ENCODE measurements at places on chromosomes 7 and 10.
A peak's percentile ranks its signal among the peaks of the same experiment; 100 is the strongest.

- DNase-seq = no peak
Observed at GRCh38 chr7:77674878-77675277, 21.4 kb upstream of the RSBN1L start.

DNA sequence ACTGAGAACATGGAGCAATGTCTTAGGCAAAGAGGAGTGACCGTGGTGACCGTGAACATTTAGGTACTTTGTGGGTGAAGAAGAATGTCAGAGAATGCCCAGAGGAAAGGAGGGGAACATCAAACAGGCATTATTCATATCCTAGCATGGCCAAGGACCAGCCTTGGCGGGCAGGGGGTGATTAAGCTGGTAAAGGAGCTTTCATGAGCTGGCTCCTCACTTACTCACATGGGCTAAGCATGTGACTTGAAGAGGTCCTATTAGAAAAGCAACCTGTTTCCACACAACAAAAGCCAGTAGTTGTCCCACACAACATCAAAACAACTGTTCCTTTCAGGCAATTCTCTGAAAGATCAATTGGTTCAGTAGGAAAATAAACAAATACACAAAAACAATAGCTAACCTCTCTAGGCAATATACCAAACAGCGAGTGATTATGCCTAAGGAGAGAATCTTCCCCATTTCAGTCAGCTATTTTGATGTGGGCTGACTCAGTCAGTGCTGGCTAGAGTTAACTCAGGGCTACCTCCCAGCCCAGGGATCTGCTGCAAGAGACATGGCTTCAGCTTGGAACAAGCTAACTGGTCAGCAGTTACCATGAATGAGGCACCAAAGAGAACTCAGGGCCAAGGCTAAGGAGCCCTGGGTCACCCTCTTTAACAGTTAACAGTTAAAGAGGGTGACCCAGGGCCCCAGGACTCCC lies 283.5 kb downstream of the ARHGAP12 start:
- no peak for DNase-seq

DNA sequence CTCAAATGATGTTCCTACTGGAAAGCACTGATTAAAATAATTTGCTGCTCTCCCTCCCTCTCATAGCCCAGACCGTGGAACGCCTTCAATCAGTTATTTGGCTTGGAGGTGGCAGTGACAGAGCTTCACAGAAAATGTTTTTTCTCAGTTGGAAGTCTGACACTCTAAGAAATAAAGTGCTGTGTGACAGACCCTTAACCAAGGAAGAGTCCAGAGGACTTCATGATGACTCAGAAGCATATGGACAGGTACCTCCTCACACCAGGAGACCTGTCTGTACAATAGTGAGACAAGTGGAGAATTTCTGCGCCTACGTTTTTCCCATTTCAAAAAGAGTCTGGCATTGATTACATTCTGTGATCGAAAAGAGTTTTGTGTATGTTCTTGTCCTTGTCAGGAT lies 295.5 kb downstream of the DOCK4 start:
- no peak for DNase-seq

- DNase-seq = no peak
Observed at GRCh38 chr10:85643845-85644525, 722.6 kb downstream of the GRID1 start.

GRCh38 chr10:103676851-103677417 lies 178.4 kb downstream of the SH3PXD2A start:
- no peak for DNase-seq

DNA sequence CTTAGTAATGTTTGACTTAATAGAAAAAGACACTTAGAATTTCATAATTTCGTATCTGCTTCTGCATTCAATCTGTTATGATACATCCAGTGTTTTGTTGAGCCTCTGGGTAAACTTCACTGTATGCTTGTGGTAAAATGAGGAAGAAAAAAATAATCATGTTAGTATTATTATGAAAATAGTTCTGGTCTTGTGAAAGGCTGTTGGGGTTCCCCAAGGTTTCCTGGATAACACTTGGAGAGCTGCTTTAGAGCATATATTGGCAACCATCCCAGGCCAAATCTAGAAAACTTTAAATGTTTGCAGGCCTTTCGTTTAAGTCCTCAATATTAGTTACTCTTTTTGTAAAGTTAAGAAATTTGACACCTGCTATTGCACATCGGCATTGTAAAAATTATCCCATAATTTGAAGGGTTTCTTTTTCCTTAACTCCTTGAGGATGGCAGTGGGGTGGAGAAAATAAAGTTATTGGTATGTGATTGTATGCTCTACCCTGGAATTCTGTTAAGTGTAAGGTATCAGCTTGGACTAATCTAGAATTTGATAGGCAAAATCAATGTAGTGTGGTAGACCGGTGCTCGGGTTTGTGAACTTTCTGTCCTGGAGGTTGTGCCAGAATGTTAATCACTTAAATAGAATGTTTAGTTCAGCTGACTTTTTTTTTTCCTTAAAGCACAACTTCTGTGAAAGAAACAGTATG lies 54.5 kb downstream of the WAC start:
- DNase-seq = no peak

- DNase-seq = no peak
Observed at GRCh38 chr10:125039354-125039769, 97.4 kb downstream of the ZRANB1 start.

- DNase-seq = no peak
Observed at GRCh38 chr10:86758189-86759072, 2.0 kb downstream of the BMPR1A start.

DNA sequence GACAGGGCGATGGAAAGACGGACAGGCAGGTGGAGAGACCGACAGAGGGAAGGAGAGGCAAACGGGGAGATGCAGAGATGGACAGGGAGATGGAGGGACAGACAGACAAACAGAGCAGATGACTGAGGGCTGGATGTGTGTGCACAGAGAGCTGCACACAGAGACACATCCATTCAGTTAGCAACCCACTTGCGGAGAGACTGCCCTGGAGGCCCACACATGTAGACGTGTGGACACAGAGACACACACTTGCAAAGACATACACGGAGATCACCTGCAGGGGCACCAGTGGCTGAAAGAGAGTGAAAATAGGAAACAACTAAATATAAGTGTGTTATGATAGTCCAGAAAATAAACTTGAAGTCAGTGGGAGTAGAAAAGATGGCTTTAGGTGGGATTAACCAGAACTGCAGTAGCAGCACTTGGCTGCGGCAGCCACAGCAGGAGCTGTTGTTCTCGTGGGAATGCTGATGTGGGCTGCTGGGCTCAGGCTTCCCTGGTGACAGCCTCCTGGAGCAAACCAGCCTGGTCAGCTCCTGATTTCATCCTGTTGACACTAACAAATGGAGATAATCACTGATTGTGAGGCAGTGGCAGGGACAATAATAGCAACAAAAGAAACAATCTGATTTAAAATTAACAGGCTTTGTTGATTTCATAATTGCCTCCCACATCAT lies 134.1 kb downstream of the CCNY start:
- no peak for DNase-seq

DNA sequence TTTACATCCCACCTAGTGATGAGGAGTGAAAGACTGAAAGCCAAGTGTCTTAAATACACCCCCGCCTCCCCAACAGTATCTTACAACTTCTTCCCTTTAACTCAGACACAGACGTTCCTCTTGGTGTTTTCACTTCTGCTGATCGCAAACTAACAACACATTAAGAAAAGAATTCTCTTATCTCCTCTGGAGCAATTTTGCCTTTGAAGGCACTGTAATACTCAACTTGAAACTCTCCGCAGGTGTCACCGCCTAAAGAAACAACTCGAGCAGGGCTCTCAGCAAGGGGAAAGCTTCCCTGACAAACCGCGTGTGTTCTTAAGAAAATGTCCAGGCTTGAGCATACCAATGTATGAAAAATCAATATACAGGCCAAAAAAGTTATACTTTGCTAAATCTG lies 452 bp downstream of the SEMA3C start:
- DNase-seq = no peak

GRCh38 chr7:150481186-150481920 lies 30.9 kb downstream of the GIMAP8 start:
- DNase-seq = no peak

GRCh38 chr7:139883814-139884213 lies 54.8 kb downstream of the TBXAS1 start:
- DNase-seq = no peak

DNA sequence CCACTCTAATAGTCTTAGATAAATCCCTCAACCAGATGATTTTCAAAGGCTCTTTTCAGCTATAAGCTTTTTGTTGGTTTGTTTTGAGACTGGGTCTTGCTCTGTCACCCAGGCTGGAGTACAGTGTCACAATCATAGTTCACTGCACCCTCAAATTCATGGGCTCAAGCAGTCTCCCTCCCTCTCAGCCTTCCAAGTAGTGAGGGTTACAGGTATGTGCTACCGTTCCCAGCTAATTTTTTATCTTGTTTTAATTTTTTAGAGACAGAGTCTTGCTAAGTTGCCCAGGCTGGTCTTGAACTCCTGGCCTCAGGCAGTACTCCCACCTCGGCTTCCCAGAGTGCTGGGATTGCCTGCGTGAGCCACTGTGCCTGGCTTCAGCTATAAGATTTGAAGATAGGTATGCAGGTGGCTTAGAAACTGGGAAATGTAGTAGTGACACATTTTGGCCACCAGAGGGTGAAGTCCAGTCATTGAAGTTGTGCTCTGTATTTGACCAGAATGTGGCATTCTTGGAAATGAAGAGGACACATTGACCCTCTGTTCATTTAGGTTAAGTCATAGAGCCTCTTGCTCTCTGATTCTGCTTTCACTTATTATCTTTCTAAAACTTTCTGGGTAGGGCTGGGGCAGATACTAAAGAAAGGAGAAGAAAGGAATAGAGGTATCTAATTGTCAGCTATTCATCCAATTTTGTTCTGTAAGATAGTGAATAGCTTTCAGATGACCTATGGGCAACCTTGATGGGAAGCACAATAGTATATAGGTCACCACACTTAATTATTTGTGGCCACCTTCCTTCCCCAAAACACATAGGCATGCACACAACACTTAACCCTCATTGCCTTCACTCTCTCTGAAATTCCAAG lies 36.0 kb downstream of the R3HCC1L start:
- DNase-seq = peak; percentile 15

DNA sequence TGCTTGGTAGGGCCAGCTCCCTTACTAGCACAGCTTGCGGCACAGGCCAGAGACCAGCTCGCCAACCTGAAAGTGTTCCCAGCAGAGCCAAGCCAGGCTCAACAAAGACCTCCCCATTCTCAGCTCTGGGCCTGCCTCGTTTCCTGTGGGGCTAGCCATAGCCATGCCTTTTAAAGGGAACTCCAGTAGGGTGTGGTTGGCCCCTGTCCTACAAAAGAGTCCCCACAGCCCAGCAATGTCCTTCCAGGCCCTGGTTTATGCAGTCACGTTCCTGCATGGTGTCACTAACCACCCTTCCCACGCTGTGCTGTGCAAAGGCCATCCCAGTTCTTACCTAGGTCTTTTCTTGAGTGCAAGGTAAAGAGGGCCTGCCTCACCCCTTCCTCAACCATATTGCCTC lies 87.8 kb upstream of the LRRC4 start:
- DNase-seq = no peak

GRCh38 chr10:28810057-28810870 lies 132.9 kb downstream of the BAMBI start:
- no peak for DNase-seq

DNA sequence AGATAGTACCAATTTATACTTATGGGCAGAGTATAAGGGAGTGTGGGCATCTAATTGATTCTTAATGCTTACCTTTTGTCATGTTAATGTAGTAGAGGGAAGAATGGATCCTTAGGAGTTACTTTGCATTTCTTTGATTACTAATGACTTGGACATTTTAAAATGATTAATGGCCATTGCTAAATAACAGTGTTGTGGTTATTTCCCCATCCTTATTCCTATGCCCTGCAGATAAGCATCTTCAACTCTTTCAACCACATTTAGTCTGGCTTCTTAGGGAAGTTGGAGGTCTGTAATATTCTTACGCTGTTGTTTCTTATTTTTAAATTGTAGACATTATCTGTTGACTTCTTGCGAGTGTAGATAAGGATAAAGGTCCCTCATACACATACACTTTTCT lies 37.2 kb downstream of the KAT6B start:
- no peak for DNase-seq

- DNase-seq = no peak
Observed at GRCh38 chr10:70856454-70856853, 31.9 kb downstream of the PCBD1 start.

GRCh38 chr10:130329792-130330191 lies 193.6 kb downstream of the GLRX3 start:
- DNase-seq = no peak

DNA sequence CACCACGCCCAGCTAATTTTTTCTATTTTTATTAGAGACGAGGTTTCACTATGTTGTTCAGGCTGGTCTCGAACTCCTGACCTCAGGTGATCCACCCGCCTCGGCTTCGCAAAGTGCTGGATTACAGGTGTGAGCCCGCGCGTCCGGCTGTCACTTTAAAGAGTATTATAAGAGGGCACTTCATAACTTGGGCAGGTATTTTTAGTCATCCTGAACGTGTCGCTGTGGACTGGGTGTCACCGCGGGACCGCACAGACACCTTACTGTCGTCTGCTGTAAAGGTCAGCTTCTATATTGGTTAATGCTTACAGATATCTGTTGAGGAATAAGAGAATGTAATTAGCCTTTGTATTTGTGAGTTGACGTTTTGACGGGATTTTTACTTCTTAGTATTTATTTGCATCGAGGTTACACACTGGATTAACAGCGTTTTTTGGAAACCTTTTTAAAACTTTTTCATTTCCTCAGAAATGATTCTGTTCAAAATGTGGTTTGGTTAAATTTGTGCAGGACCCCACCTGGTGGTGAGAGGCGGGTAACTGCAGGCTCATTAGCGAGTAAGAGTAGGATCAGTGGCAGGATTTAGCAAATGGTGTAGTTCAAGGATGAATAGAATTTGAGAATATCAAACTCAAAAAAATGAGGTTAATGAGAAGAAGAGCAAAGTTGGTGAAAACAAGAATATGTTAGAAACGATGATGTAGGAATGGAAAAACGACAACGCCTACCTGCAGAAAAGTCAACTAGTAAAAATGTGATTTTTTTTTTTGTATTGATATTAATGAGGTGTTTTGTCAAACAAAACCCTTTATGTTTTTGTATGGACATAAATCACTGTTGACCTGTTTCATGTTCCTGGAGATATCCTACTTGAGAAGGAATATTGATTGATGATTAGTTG lies 3.2 kb downstream of the DNAJB6 start:
- peak; percentile 55 for DNase-seq

- no peak for DNase-seq
Observed at GRCh38 chr7:108000875-108001763, 1.8 kb downstream of the LAMB1 start.

GRCh38 chr10:102673819-102674511 lies 29.7 kb downstream of the TRIM8 start:
- peak; percentile 33 for DNase-seq

GRCh38 chr7:106010331-106010730 lies 47.3 kb downstream of the CDHR3 start:
- DNase-seq = no peak

DNA sequence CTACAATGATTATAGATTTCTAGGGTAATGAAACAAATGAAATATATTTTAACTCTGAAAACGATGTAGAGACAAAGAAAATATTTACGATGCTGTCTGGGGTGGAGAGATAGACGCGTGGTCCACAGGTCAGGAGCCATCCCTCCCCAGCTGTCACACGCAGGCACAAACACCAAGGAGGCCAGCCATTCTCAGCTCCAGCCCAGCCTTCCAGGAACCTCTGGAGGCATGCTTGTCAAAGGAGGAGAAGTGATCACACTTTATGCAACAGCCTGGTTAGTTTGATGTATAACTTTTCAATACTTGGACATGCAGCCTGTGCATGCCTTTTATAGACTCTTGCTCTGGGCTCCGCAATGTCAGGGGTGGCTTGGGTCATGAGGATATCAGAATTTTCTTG lies 391.5 kb upstream of the MGMT start:
- DNase-seq = no peak

- no peak for DNase-seq
Observed at GRCh38 chr10:118246332-118247295, 95.5 kb downstream of the FAM204A start.

- DNase-seq = no peak
Observed at GRCh38 chr10:23001901-23002516, 74.2 kb downstream of the ARMC3 start.

Measured in stimulated activated CD4-positive, alpha-beta T cell treated with anti-CD3 and anti-CD28 coated beads, Interleukin-1b, Interleukin-23, amount 100 ng/mL, for 4 hours (primary cell).